ENCODE measurements at places on chromosomes 12 and 14.

DNA sequence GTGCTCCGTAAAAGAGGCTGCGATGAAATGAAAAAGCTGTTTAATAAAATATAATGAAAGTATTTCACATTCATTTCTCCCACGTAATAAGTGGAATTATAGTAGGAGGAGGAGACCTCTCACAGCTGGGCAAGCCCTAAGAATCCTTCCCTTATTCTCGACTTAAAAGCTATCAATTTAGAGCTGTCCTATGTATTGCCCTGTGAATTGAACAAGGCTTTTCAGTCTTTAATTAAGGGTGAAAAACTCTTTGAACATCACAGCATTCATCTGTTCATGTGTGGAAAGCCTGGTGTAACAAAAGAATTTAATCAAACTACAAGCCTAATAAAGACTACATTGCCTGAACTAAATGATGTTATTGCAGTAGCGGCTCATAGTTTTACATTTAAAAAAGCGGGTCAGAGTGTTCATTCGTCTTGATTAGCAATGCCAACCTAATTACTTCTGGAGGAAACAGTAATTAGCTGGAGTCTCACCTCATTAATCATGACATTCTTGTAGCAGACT, 142.0 kb downstream of the ETNK1 start:
- peak; percentile 30 for DNase-seq

DNA sequence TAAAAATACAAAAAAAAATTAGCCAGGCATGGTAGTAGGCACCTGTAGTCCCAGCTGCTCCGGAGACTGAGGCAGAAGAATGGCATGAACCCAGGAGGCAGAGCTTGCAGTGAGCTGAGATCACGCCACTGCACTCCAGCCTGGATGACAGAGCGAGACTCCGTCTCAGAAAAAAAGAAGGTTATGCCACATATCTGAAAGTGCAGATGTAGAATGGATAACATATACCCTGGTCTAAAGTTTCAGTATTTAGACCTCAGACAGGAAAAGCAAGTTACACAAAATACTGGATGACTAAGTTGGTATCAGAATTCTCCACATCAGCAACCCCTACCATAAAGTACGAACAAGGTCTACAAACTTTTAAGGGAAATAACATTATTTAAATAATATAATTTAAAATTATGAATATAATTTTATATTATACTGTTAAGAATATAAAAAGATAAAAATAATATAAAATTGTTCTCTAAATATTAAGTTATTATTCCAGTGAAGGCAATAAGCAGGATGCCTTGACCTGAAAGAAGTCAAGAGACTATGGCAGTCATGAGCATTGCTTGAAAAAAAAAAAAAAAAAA, 169.9 kb downstream of the CRADD start:
- DNase-seq = no peak

GRCh38 chr12:104546575-104546974, 89.8 kb downstream of the CHST11 start:
- DNase-seq = no peak

DNA sequence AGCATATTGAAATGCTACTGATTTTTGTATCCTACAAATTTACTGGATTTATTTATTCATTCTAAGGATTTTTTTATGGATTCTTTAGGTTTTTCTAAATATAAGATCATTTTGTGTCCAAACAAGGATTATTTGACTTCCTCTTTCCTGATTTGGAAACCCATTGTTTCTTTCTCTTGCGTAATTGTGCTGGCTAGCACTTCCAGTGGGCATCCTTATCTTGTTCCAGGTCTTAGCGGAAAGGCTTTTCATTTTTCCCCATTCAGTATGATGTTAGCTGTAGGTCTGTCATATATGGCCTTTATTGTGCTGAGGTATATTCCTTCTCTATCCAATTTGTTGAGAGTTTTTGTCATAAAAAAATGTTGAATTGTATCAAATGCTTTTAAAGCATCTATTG, 57.2 kb upstream of the RHOJ start:
- no peak for DNase-seq

- DNase-seq = no peak
These were observed 386.3 kb upstream of the TMTC1 start for GRCh38 chr12:30169839-30170591.

DNA sequence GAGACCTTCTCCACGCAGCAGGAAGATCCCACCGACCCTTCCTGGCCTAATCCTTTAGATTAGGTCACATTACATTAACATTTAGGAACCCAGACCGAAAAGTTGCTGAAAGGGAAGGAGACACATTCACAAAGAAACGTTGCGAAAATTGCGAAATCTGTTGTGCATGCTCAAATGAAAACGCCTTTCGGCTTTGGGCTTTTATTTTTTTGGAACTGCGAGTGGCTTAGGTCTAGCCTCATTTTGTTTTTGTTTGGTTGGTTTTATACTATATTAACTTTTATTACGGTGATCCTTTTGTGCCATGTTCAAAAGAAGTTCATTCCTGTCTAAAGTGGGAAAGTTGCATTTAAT, 1.5 kb downstream of the MYF6 start:
- no peak for DNase-seq

DNA sequence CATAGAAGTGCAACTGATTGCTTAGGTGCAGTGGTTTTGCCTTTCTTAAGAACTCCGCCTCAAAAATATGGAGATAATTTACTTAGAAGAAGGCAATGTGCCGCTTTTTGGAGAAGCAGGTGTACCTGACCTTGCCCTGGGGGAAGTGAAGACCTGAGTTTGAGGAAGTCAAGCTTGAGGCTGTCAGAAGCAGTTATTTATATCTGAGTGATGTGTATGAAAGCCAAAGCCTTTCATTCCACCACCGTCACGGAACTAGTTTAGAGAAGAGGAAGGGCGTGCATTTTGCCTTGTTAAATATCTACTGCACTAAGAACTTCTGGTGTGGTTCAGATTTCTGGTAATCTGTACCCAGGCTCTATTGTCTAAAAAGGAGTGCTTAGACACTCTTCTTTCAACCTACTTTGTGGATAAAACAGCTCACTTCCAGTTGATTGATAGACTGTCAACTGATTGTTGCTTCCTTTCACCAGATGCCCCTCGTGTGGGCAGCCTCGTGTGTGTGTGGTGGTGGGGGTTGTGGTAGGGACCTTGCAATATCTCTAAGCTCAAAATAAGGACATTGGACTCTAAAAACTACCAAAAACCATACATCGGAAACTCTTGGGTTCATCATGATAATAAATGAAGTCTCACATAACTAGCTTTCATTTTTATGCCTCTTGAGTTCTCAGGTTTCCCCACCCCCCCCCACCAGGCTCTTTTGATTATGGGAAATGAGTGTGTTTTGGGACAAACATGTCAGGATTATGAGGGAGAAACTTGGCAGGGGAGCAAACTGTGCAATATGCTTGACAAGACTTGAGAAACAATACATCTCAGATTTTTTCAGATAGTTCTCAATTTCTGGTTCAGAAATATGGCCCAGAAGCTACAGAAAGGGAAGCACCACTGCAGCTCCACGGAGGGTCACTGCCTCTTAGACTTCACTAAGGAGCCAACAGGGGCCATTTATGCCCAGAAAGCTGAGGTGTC, 78.6 kb downstream of the ARF6 start:
- peak; percentile 87 for DNase-seq

DNA sequence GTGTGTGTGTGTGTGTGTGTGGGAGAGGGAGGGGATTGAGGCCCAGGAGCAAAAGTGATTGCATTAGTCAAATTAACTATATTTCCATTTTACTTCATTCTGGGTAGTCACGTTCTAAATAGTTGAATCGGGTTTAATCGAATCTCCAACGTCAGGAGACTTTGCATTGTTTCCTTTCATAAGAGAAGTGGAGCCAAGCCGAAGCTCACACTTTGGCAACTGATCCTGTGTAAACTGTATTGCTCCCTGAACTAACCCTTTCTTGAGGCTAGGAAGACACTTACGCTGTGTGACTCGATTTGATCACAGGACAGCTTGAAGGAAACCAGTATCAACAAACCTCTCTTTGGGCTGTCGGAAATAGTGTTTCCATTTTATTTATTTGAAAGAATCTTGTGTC, 363.4 kb upstream of the ATP2B1 start:
- DNase-seq = no peak

GRCh38 chr14:94203473-94204210, 29.5 kb downstream of the PPP4R4 start:
- no peak for DNase-seq

GRCh38 chr12:80946591-80946990, 8.9 kb upstream of the LIN7A start:
- peak; percentile 25 for DNase-seq

DNA sequence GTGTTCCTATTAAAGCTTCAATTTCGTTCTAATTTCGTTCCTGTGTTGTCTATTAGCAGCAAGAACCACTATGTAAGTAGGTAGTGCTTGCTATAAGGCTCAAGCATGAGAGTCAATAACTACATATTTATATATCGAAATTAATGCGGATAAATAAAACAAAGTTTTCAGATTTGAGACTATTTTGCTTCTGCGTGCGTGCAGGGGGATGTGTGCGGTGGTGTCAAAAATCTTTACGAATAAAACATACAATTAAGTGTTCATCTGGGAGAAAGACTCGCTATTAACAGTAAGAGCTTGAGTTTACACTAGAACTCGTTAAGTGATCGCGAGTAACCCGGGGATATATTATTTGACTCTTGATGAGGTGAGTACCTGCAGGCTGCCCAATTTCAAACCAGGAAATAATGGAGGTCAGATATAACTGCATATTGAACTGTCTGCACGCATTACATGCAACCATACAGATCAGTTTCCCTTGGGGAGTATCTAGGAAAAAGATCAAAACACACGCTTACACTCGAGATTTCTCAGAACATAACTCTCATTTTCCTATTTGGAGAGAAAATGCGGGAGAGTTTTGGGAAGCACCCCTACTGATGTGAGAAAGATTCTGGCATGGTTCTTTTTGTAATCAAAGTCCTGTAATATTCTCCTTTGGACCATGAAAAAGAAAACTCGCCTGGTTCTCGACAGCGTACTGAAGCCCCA, 813 bp downstream of the TWF1 start:
- DNase-seq = peak; percentile 80

GRCh38 chr12:108640802-108641445, 7.2 kb upstream of the SELPLG start:
- DNase-seq = peak; percentile 64

GRCh38 chr14:23351681-23352505, 794 bp downstream of the SLC22A17 start:
- DNase-seq = peak; percentile 46

GRCh38 chr12:31311634-31312258, 14.2 kb downstream of the SINHCAF start:
- no peak for DNase-seq

DNA sequence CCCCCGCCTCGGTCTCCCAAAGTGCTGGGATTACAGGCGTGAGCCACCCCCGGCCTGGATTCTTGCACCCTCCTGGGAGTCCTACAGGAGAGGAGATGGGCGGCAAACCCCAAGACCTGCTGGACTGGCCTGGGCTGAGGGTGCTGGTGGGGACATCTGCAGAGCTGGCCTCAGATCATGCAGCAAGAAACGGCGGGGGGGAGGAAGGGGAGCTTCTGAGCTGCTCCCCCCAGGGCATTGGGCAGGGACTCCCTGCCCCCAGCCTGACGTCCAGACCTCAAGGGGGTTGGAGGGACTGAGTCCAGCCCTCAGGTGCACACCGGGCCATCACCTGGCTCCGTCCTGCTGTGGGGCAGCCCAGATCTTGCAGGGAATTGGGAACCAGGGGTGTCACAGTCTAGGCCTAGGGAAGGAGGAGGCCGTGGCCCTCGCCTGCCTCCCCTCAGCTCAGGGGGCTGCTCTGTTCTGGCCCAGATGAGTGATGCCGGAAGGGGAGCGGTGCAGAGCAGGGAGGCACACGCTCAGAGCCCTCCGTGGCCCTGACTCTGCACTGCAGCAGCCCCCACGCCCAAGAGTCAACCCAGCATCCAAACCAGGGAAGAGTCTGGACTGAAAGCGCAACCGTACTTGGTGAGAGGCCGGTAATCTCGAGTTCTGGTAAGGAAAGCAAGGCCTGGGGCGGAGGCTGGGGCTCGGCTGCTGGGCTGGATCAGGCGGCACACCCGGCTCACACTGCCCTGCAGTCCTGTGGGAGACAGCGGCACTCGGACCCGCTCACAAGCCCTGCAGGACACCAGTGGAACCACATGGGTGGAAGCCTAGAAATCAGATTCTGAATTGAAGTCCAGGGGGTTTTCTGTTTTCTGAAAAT, 8.9 kb upstream of the AMN start:
- DNase-seq = no peak

DNA sequence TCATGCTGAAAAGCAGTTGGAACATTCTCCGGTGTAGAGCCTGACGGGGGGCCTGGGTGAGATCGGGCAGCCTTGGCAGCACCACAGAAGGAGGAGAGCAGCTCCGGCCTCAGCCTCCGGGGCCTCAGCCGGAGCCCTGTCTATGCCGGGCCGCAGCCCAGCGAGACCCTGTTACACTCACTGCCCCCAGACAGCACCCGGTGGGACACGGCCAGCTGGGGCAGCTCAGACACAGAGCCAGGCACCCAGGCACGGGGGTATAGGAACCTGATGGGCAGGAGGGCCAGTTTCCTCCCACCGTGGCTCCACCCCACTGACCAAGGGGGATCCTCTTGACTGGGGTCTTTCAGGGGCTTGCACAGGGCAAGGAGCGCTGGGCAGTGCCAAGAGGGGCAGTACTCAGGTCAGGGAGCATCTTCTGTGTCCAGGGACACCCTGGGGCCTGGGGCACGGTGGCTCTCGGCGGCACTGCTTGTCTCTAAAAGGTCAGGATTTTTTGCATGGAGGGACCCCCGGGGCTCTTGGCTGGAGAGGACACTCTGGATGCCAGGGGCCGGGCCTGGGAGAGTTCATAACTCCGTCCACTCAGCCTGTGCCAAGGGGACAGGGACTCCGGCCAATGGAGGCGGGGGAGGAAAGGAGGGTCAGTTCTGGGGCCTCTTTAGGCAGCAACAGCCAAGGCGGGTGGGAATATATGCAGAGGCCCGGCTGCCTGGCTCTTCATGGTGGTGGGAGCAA, 9.4 kb downstream of the INF2 start:
- no peak for DNase-seq

DNA sequence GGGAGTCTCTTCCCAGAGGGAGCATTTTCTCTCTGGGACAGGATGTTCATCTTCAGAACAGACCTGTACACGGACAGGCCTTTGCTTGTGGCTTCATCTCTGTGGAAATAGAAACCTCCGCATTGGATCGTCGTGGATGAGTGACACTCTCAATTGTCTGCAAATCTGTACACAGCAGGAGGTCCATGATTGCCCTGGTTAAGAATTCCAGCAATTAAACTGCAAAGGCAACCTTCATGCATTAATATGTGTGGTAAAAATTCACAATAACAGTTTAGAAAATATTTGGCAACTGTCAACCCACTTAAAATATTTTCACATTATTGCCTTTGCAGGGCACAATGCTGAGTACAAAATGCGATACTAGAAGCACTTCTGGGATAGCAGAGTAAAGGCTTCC, 149.8 kb upstream of the SFSWAP start:
- no peak for DNase-seq
